NCI-H2107 (cell line): ENCODE measurements at places on chromosomes 2 and 18.

DNA sequence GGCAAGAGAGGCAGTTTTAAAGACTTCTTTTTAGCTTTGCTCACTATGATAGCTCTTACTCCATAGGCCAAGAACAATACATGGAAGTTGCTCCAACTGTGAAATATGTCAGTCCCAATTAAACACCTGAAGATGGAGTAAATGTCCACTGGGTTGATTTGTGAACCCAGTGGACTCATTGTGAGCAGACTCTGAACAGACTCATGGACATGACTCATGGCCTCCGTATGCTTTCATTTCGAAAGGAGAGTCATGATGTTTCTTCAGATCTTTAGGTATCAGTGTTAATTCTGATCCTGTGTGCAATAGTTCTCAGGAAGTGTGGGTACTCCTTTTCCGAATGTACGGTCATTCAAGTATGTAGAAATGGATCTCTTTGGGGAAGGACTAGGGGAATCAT lies 5.4 kb upstream of the CWC22 start:
- no peak for DNase-seq

DNA sequence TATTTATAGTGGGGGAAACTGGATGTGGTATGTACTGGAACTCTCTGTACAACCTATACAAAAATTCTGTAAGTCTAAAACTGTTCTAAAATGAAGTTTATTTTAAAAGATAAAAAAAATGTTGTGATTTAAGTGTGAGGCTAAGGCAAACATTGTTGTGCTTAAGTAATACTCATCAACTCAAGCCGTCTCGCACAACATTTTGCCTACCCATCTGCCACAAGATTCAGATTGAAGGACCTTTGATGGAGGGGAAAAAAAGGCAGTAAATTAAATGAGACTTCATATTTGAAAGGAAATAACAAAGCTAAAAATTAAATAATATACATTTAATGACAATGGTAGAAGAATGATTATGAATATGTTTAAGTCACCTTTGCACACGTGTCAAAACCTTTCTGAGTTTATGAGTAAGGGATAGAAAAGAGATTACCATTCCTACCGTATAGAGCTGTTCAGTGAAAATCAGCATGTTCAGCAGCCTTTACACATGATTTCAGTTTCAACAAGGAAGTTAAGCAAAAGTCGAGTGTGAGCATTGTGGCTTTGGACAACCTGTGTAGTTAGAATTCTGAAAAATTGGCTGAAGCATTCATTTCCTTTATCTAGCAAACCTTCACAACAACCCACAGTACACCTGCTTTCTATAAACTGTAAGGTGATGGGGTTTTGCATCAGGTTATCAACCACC lies 499.3 kb downstream of the IRS1 start:
- DNase-seq: no peak

GRCh38 chr2:152114366-152114765 lies 15.5 kb upstream of the CACNB4 start:
- no peak for DNase-seq

GRCh38 chr2:240252872-240253511 lies 112.5 kb upstream of the OTOS start:
- no peak for DNase-seq

DNA sequence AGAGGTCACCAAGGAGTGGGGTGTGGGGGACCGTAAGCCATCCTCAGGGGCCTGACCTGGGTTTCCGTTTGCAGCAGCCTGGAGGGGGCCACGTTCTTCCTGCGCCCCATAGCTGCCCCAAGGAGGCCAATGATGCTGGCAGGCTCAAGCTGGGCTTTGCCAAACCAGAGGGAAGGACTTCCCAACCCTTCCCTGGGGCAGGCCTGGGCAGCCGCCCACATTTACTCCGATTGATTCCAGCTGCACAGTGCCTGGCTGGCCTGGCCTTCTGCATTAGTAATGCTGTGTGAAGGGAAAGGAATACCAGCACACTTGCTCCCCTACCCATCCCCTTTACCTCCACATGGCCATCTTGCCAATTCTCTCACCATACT lies 360.6 kb upstream of the SLC14A2 start:
- no peak for DNase-seq

GRCh38 chr2:41521211-41521610 lies 526.6 kb upstream of the PKDCC start:
- DNase-seq: no peak

DNA sequence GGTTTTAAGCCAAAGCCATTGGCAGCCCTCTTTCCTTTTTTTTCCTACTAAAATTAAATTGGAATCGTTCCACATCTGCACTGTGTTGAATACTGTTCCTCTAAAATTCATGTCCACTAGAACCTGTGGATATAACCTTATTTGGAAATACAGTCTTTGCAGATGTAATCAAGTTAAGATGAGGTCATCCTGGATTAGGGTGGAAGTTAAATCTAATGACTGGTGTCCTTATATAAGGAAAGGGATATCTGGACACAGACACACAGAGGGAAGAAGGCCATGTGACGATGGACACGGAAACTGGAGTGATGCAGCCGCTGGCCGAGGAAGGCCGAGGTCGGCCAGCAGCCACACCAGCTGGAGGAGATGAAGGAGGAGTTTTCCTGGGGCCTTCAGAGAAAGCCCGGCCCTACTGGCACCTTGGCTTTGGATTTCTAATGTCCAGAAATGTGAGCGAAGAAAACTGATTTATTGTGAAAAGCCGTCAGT lies 49.4 kb downstream of the LONRF2 start:
- no peak for DNase-seq

DNA sequence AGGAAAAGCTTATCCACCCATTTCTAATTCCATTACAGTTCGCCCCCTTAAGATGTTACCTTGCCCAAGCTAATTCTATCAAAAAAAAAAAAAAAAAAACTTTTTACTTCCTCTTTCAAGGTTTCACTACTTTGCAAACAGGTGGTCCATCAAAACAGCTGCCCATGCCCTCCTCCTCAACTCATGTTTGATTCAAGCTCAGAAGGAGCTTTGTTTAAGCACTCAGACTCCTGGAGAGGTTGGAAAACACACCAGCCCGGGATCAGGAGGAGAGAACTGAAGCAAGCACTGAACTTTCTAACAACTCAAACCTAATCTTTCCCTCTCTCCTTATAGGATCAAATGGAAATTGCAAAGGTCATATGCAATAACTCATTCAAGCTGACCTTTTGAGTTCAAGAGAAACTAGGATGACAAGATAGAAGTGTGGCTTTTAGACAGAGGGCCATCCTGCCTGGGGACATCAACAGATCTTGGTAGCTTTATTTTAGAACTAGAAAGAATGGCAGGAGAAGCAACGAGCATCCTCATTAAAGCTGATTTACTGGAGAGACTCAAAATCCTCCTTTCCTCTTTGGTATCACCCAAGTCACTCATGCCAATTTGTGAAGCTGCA lies 28.3 kb upstream of the FZD7 start:
- no peak for DNase-seq

DNA sequence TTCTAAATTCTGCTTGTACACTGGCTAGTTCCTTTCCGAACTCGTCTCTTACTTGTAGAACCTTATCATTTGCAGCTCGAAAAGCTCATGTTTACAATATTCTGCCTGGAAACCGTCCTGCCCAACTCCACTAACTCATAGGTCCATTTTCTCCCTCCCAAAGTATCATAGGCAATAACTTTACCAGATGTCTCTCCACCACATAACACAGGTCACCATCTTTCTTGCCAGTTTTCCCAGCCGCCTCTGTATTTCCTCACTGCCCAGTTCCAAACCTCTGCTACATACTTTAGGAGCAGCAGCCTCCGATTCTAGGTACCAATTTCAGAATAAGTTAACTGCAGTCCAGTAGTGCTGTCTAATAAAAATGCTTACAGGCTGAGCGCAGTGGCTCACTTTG lies 259.5 kb downstream of the GLI2 start:
- DNase-seq: no peak

DNA sequence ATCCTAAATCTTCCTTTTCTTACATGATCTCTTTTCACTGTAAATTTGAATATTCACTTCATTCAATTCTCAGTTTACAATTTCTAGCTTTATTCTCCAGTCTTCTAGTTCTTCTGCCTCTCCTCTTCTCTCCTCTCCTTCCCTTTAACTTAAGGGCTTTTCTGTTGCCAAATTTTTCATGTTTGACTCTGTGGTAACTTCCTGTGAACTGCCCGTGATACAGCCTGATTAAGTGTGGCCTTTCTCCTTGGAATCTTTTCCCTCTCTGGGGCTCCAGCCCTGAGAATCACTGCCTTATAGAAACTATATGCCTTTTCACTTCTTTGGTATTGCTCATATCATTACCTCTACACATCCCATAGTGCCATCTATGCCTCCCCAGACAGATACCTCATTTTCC lies 1923.8 kb upstream of the CELF4 start:
- DNase-seq: no peak

DNA sequence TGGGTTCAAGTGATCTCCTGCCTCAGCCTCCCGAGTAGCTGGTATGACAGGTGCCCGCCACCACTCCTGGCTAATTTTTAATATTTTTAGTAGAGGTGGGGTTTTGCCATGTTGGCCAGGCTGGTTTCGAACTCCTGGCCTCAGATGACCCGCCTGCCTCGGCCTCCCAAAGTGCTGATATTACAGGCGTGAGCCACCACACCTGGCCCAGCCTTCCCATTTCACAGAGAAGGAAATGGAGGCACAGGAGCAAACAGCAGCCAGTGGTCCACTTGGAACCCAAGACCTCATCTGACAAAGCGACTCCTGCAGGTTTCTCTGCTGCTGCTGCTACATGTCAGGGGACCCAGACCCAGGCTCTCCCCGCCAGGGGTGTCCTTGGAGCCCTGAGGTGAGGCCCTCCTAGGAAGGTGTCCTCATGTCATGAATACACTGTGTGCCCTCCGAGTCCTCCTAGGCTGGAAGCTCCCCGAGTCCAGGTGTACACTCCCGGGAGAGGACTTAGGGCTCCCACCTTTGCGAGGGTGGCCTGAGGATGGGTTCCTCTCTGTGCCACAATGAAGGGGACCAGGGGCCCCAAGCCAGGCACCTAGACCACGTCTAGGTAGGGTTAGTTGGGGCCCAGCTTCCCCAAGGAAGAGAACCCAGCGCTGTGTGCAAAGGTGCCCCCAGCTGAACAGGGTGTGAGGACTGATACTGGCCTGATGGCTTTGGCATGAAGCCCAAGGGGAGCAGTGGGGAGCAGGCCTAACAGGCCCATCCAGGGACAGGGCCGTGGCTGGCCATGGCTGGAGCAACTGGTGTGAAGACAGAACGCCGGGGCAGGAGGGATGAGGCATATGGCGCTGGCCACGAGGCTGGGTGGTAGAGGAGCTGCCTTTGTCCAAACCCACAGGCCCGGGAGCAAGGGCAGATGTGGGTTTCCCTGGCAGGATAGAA lies 56.1 kb downstream of the HS6ST1 start:
- no peak for DNase-seq

GRCh38 chr2:63743170-63743981 lies 98.3 kb upstream of the UGP2 start:
- DNase-seq: no peak

DNA sequence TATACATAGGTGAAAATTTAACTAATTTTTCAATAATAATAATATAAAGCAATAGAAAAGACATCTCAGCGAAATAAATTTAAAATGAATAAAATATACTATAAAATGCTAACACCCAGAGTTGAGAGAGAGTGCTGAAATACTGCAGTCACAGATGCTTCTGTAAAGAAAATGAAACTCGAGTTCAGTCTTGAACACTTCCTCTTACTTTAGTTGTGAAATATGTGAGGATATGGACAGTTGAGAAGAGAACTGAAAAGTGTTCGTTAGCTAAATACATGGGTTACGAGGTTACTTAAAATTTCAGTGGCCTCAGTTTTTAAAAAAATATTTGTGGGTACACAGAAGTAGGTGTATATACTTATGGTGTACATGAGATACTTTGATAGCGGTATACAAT lies 106.8 kb downstream of the DNAH7 start:
- no peak for DNase-seq

DNA sequence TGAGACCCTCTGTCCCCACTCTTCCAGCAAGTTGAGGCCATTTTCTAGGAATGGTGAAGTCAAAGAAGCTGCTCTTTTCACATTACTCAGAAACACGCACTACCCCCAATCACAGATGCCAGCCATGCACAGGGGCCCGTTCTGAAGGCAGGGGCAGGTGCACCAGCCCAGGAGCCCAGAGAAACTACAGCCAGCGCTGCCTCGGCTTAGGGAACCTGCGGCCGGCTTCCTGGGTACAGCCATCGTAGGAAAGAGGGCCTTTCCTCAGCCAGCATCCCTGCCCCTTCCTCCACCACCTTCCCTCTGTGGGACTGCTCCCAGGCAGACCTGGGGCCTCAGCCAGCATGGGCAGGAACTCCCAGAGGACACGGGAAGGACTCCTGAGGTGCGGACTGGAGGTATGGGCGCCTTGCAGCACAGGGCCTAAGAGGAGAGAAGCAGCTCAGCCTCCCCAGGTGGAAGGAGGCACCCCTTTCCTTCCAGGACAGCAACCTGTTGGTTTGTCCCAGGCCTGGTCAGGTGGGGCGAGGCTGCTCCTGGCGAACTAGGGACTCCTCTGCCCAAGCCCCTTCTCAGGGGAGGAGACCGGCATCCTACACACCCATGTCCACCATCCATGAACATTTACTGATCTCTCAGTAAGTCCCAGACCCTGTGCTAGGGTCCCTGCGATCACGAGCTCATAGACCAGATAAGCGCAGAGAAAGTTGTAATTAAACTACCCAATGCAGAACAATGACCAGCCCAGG lies 99.0 kb upstream of the ID2 start:
- DNase-seq: no peak

- no peak for DNase-seq
Observed at GRCh38 chr2:220779931-220780330, 792.2 kb downstream of the EPHA4 start.
